Fibroblast of skin of left biceps (primary cell): ENCODE measurements at places on chromosomes 3 and 15.

GRCh38 chr3:32782407-32782806 is 35.4 kb upstream of the TRIM71 start:
- no peak for DNase-seq

- DNase-seq = no peak
Measured at GRCh38 chr3:36482256-36482655, 102.0 kb downstream of the STAC start.

GRCh38 chr3:156433910-156434309 is 121.0 kb downstream of the SSR3 start:
- no peak for DNase-seq

GRCh38 chr15:65518633-65519285 is 1.3 kb upstream of the DPP8 start:
- no peak for DNase-seq

DNA sequence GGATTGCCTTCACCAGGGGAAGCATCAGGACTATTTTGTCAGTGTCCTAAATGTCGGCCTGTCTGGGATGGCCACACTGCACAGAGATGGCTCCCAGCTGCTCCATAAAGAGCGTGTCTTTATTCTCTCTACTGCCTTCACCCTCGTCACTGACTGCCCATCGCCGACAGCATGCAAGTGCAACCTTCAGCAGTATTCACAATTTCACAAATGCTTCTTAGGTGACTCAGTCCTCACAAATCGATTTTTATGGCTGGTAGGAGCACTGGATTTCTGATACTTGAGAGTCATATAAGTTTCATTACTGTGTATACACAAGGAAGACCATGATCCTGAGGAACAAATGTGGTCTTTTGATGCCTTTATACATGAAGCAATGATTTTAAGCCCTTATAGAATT is 1.1 kb upstream of the SSUH2 start:
- no peak for DNase-seq

DNA sequence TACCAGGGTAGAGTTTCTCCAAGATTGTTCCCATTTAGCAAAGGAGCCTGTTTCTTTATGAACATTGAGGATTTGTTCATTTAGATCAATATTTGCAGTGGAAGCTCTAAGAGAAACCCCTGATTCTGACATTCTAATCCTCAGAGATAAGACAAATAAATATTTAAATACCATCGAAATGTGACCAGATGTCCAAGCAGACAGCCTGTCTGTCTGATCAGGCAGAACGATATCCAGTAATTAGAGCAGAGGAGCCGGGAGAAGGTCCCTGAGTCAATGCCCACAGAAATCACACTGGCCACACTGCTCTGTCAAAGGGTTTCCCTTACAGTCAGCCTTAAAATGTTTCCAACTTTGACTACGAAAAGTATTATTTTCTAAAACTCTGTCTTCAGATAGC is 15.7 kb upstream of the ARPIN start:
- DNase-seq = no peak

DNA sequence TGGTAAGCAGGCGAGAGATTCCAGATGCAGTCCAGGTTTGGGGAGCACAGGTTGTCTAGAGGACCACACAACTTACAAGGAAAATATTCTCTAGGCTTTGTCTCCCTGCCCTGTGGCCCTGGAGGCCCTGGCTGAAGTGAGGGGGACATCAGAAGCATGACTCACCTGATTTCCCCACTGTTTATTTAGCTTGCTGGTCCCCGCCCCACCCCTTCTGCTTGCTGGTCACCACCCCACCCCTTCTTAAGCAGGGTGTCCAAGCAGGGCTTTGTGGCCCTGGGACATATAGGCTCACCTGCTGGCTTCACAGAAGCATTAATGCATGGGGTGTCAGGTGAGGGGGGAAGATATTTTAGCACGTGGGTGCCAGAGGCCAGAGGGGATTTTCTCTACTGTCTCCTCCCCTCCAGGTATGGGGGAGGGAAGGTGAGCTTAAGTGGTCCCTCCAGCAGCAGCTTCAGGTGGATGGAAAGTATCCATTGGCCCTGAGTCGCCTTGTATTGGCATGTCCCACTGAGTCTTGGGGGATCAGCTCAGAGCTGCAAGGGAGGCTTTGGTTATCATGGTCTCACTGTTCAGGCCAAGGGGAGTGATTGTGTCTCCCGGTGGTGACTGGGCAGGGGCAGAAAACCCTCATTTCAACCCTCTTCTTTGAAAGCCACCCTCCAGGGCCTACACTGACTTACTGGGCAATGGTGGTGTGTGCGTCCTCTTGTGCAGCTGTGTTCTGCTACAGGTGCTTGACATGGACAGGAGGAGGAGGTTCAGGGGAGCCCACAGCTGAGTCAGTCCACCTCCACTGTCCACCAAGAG is 49.8 kb downstream of the GASK1A start:
- DNase-seq = no peak

DNA sequence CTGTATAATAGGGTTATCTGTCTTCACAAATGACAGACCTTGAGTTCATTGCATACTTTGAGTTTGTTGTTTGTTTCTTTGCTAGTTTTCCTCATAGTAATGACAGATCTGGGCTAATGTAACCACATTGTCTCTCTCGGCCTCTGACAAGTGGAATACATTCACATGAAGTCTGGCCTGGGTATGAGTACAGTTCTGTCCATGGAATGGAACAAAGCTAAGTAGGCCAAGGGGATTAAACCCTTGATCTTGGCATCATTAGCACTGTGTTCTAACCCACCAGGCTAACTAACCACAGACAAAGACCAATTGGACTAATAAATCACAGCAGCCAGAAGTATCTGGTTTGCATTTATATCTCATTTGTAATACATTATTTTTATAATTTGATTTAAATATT is 7.6 kb upstream of the VGLL3 start:
- no peak for DNase-seq

GRCh38 chr3:194574639-194575483 is 58.4 kb downstream of the TMEM44 start:
- DNase-seq = no peak

GRCh38 chr3:5754602-5755001 is 567.1 kb downstream of the EDEM1 start:
- no peak for DNase-seq

DNA sequence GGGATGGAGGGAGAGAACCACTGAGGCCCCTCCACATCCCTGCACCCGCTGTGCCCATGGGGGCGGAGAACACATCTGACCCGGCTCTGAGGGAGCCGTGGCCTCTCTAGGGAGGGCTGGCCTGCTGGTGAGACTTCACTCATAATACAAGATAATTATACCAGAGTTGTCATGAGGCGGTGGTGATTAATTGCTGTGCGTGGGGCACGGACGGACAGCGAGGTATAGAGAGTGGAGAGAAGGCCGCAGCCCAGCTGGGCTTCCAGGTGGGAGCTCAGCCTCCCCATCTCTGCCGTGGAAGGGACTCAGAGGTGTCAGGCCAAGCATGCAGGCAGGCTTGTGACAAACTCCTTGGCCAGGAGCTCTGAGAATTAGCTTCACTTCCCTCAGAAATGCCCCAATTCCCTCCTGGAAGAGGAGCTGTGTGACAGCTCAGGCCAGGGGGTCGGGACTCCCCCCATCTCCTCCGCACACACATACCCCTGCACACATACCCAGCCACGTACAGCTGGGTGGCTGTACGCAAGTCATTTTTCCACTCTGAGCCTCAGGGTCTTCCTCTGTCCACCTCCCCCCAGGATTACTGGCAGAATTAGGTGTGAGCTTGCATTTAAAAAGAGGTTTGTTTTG is 6.0 kb upstream of the GATA2 start:
- DNase-seq = no peak

DNA sequence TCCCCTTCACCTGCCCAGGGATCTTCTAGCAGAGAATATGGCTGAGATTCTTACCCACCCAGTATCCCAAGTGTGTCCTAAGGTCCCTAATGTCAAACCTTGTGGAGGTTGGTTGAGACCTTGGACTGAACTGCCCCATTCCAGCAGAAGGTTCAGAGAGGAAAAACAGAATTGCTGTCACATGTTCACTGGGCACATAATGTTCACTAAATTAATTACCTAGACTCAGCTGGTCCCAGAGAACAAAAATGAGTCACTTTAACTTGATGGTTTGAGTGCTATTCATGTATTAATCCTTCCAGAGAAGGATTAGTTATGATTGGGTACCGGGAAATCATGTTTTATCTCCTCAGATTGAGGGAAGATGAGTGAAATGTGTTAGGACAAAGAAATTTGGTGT is 171.3 kb upstream of the GADL1 start:
- DNase-seq = no peak

DNA sequence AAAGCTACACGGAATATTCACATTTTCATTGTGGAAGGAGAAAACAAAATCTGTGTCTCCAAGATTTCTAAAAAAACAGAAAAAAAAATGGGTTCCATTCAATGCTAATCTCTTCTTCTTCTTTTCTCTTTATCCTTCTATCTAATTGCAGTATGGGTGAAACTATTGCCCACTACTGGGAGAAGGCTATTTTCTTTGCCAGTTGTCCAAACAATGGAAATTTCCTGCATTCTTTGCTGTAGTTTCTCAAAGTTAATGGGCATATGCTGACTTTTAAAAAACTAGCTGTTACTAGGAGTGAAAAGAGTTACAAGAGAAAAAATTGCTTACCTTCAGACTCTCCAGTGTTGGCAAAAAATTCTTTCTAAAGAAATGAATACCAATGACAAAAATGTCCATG is 179.3 kb upstream of the ANKRD28 start:
- DNase-seq = no peak

GRCh38 chr3:97043411-97043810 is 229.0 kb downstream of the EPHA6 start:
- DNase-seq = no peak

- DNase-seq = no peak
Measured at GRCh38 chr3:138479438-138479863, 45.0 kb downstream of the ESYT3 start.

DNA sequence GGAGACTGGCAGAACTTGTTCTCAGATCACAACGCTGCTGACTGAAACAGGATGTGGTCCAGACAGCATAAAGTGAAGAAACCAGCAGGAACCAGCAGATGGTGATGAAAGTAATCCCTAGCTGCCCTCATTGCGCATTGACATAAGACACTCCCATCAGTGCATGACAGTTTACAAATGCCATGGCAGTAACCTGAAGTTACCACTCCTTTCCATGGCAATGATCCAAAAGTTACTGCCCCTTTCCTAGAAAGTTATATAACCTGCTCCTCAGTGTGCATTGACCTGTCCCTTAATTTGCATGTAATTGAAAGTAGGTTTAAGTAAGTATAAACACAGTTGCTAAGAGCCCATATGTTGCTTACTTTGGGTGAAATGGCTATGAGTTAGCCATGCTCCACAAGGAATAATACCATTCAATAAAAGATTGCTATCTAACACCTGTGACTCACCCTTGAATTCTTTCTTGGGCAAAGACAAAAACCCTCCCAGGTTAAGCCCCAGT is 149.1 kb upstream of the CD96 start:
- DNase-seq = no peak

DNA sequence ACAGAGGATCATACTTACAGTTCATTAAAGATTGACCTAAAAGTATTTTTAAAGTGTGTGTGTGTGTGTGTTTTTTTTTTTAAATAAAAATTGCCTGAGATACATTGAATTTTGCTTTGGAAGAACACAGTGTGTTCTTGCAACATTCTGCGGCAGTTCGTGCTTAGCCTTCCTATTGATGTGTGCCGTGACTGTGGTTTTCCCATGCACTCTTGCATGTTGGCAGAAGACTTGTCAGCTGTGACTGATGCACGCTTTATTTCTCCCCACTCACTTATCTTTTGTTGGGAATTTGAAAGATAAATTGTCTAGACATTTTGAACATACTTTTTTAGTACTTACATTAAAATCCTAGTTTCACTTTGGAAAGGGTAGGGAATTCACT is 136.3 kb upstream of the LRRFIP2 start:
- no peak for DNase-seq

- no peak for DNase-seq
Measured at GRCh38 chr3:8416965-8417364, 84.7 kb upstream of the LMCD1 start.
